HAP-1 (cell line): ENCODE measurements at places on chromosomes 6 and 20.

DNA sequence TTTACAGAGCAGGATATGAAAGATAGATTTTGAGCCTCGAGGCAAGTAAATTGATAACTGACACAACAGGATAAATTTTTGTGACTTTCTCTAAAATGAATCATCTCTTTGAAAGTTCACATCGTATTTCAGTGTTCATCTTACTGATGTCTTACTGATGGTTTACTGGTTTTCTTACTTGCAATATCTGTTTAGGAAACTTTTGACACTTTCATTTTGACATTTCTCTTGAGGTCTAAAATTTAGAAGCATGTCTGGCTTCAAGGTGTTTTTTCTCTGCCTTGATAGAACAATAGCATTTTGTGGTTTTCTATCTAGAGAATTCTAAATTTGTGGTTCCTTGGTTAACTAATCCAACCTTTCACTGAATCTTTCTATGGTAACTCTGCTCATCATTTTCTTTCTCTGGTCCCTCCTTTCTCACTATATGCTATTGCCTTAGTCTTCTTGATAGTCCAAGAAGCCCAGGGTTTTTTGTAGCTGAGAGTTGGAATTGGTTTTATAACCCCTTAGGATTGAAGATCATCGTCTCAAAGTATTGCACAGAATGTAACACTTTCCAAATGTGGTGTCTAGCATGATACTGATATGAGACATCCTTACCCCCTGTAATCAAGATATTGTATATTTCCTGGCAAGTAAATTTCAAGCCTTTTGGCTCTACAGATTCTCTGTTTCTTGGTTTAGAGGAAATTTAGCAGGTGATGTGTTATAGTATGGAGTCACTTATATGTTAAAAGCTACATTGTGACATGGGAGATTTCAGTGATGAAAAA lies 98.7 kb downstream of the RNF144B start:
- DNase-seq = no peak

GRCh38 chr20:20521736-20522135 lies 153.8 kb downstream of the INSM1 start:
- no peak for DNase-seq

DNA sequence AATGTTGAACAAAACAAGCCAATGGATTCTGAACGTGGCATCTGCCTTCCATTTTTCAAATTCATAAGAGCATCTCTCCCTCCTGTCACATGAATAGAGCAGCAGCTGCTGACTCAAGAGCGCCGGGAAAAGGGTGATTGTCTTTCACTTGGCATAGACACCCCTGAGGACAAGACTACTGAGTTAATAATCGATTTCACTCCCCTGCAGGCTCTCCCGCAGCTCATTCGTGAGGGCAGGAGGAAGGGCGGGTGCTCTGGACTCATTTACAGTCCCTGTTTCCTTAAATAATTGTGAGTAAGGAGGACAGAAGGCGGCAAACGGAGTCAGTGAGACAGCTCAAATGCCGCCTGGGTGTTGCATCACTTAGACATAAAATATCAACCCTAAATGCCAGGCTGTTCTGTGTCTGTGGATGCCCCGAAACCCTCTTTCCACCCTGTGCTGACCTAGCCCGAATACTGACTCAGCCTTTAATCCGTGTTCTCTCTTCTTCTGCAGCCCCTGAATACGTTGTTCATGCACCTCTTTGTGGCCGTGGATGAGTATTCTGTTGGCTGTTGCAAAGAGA lies 21.6 kb downstream of the CFAP61 start:
- DNase-seq = no peak

DNA sequence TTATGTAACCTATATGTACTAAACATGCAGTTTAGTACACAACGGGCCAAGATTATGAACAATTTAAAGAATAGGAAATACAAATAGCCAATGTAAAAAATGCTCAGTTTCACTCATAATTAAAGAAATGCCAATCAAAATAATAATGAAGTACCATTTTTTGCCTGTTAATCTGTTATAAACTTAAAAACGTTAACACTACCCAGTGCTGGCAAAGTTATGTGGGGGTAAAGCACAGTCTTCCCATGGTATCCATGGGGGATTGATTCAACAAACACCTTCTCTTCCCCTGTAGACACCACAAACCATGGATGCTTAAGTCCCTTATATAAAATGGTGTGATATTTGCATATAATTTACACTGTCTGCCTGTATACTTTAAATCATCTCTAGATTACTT lies 205.3 kb upstream of the SIM1 start:
- no peak for DNase-seq

DNA sequence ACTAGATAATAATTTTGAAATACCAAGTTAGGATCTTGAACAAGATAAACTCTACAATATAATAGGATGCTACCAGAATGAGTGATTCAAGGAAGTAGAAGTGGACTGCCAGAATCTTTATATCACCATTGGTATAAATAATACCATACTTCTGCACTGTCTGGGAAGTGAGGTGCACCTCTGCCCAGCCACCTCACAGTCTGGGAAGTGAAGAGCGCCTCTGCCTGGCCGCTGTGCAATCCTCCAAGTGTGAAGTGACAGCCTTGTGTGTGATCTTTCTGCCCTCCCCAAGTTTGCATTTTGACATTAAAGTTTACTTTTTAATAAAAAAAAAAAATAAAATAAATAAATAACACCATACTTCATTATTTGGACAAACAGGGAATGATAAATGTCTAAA lies 18.8 kb downstream of the LATS1 start:
- no peak for DNase-seq

- no peak for DNase-seq
Measured at GRCh38 chr6:161796681-161797080, 522.8 kb upstream of the AGPAT4 start.

DNA sequence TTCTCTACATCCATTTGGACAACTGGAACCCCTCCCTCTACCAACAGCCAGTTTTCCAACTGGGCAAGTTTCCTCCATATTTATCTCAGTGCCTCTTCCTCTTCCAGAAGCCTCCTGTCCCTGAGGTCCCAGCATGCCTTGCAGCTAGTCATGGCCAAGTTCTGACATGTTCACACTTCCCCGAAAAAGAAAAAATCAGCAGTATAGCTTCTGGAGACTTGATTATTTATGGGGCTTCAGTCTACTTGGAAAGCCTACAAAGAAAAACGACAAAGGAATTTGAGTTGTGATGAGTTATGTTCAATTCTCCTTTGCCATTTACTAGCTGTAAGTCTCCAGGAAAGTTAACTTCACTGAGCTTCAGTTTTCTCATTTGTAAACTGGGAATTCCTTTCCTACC lies 406.5 kb downstream of the MAFB start:
- no peak for DNase-seq

DNA sequence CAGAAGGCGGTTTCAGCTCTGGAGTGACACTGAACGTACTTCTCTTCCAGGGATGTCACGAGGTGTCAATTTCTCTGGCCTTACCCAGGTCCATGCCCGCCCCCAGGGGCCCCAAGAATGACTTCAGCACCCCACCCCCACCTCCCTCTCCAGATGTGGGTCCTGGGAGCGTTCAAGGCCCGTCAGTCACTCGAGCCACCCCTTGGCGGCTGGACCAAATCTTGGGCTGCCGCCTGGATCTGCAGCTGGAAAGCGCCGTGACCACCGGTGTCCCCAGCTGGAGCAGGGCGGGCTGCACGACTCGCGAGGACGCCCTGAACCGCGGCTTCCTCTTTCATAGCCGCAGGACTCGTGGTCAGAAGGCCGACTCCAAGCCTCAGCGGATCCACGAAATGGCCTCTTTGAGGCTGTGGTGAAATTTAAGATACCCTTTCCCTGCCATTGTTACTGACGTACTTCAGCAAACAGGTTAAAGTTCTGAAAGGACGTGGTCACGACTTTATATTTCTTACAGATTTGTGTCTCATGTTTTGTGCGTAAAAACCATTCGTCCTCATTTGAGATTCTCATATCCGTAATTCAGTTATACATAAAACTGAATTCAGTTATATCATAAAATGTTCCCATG lies 29.3 kb downstream of the TRIM38 start:
- peak; percentile 50 for DNase-seq

GRCh38 chr6:148653138-148653776 lies 93.6 kb upstream of the UST start:
- no peak for DNase-seq

GRCh38 chr6:133991096-133991593 lies 38.1 kb downstream of the TBPL1 start:
- no peak for DNase-seq

- peak; percentile 66 for DNase-seq
Measured at GRCh38 chr20:7285918-7286556, 518.6 kb downstream of the BMP2 start.

- DNase-seq = no peak
Measured at GRCh38 chr6:135383766-135384165, 113.8 kb downstream of the AHI1 start.

DNA sequence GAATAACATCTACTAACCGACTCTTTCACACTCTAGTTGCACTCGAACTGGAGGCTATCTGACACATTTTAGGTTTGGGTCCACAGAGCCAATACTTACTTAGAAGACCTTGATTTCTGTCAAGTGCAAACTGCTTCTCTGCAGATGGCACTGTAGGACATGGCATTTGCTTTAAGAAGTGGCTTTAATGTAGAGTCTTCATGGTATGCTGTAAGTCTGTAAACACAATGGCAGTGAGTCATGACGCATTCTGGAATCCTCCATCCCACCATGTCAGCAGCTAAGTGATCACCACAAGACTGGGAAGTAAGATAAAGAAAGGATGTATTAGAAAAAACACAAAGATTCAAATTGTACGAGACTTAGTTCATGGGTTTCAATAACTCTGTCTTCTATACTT lies 377.0 kb upstream of the NOX3 start:
- no peak for DNase-seq

GRCh38 chr6:133466680-133467079 lies 225.5 kb downstream of the EYA4 start:
- DNase-seq = no peak

GRCh38 chr6:15892369-15892768 lies 229.5 kb upstream of the DTNBP1 start:
- no peak for DNase-seq

GRCh38 chr20:41249411-41250281 lies 67.9 kb downstream of the ZHX3 start:
- DNase-seq = peak; percentile 29

- DNase-seq = no peak
Measured at GRCh38 chr6:56387621-56388414, 140.4 kb upstream of the COL21A1 start.

- no peak for DNase-seq
Measured at GRCh38 chr6:1379017-1379787, 10.2 kb upstream of the FOXF2 start.

GRCh38 chr6:72946774-72947173 lies 278.5 kb downstream of the KHDC1L start:
- DNase-seq = no peak

DNA sequence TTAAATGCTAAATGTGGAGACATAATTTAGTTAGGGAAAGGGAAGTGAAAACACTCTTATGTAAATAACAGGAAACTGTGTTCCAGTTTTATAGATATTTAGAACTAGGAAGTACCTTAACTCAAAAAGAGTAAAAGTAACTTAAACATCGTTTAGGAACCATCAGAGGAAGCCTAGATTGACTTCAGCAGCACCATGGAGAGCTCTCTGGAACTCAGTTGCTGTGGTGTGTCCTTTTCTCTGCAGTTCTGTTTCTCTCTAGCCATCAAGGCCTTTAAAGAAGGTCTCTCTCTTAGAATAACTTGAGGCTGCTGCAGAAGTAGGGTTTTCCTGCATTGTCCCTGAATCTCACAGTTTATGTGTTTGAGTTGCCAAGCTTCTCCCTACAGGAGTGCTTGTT lies 26.9 kb downstream of the CLVS2 start:
- DNase-seq = peak; percentile 9

- DNase-seq = no peak
Measured at GRCh38 chr20:17896771-17897369, 71.7 kb downstream of the SNX5 start.

- no peak for DNase-seq
Measured at GRCh38 chr6:167660944-167661551, 165.7 kb upstream of the AFDN start.

DNA sequence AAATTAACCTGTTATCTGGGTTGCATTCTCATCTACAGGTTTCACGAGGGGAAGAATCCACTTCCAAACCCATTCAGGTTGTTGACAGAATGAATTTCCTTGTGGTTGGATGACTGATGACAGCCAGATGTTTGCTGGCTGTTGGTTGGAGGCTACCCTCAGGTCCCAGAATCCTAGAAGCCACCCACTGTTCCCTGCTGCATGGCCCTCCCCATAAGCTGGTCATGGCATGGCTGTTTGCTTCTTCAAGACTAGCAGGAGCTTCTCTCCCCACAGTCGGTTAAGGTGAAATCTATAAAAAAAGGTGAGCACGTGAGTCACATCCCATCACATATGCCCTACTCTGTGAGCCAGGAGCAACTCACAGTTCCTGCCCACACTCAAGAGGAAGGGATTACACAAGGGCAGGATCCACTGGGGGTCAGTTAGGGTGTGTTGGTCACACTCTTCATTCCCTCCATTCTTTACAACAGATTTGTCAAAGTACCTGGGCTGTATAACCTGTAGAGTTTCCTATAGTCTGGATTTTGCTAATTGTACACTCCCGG lies 19.5 kb upstream of the RPS10 start:
- DNase-seq = no peak

GRCh38 chr6:101393251-101393828 lies at the start of gene GRIK2:
GRIK2 (plus strand) TSS chr6:101393708.
- DNase-seq = peak; percentile 86

GRCh38 chr6:68059899-68060298 lies 575.2 kb upstream of the ADGRB3 start:
- DNase-seq = no peak

DNA sequence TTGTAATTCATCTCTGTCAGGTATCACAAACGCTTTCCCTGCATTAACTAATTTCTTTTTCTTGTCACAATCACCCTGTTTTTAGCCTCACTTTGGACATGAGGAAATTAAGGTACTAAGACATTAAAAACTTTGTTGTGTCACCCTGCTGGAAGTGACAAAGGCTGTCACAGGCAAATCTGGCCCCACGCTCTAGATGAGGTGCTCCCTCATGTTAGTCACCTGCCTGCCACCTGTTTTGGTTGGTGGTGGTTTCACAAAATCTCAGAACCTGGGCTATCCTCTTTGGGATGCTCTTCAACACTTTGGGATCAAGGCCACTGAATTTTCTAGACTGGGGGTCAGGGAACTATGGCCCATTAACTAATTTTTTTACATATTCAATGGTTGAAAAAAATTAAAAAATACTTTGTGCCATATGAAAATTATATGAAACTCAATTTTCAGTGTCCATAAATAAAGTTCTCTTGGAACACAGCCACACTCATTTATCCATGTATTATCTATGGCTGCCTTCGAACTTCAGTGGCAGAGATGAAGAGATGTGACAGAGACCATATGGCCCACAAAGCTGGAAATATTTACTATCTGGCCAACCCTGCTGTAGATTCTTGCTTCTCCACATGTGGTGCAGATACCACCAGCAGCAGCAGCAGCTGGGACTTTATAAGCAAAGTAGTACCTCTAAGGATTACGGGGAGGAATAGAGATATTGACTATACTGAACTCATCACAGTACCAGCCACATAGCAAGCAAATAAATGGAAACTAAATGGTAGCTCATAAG lies 16.1 kb upstream of the TNFAIP3 start:
- DNase-seq = no peak

GRCh38 chr6:170108890-170109587 lies 181.8 kb downstream of the DLL1 start:
- peak; percentile 1 for DNase-seq

- no peak for DNase-seq
Measured at GRCh38 chr6:170101281-170102035, 189.4 kb downstream of the DLL1 start.

- DNase-seq = no peak
Measured at GRCh38 chr6:17182961-17183360, 81.1 kb downstream of the STMND1 start.
